IMR-90 (cell line): ENCODE measurements at places on chromosomes 4 and X. TPM values are rescaled to one million over a fixed set of nuclear protein-coding genes. Genes with fewer than 3 reads are reported as not detected.
A peak's percentile ranks its signal among the peaks of the same experiment; 100 is the strongest.

- no peaks in the 10 kb centered on the region for H3K27me3 ChIP-seq
- H3K4me3 ChIP-seq, result no peak overlapping the region
- DNase-seq, result peak; percentile 55
- H3K27ac ChIP-seq, result no peak overlapping the region
- no peaks in the 10 kb centered on the region for H3K4me1 ChIP-seq
Observed at GRCh38 chr4:74189331-74190043, 31.6 kb downstream of the MTHFD2L start.

- DNase-seq, result no peak
- H3K27ac ChIP-seq, result no peak overlapping the region
- no peak overlapping the region for H3K4me3 ChIP-seq
- no peaks in the 10 kb centered on the region for H3K4me1 ChIP-seq
- H3K27me3 ChIP-seq, result no peaks in the 10 kb centered on the region
- H3K36me3 ChIP-seq, result no peaks in the 10 kb centered on the region
Observed at GRCh38 chrX:17930850-17931249, 69.8 kb upstream of the RAI2 start.

DNA sequence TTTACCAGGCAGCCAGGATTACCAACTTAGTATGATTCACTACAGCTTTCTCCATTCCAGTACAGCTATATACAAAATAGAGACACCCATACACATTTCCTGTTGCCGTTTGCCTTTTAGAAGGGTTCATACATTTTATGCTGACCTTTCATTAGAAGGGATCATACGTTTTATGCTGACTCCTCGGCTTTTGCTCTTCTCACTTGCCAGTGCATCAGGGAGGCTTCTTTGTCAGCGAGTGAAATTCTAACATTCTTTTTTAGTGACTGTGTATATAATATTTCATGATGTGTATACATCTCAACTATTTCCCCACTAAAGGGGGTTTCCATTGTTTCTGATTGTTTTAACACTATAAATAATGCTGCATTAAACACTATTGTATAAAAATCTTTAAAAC lies 552.6 kb downstream of the TRIML1 start:
- H3K27ac ChIP-seq, result no peak overlapping the region
- no peaks in the 10 kb centered on the region for H3K36me3 ChIP-seq
- H3K27me3 ChIP-seq, result no peaks in the 10 kb centered on the region

DNA sequence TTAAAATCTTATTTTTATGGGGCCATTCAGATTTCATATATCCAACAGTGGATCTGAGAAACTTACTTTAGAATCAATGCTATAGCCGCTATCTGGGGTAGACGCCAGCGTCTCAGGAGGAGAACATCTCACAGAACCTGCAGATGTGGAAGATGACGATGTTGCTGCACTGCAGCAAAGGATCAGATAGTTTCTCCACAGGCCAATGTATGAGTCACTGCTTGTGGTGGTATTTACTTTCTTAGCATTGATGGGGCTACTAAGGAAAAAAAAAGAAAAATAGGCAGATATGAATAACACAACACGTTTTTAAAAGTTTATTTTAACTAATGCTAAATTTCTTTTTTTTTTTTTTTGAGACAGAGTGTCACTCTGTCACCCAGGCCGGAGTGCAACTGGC lies 85.9 kb downstream of the ZAR1 start:
- peak; percentile 75 for DNase-seq
- H3K27me3 ChIP-seq, result no peaks in the 10 kb centered on the region
- H3K36me3 ChIP-seq, result peaks cover 5% of the 10 kb centered on the region
- H3K4me1 ChIP-seq, result no peaks in the 10 kb centered on the region

DNA sequence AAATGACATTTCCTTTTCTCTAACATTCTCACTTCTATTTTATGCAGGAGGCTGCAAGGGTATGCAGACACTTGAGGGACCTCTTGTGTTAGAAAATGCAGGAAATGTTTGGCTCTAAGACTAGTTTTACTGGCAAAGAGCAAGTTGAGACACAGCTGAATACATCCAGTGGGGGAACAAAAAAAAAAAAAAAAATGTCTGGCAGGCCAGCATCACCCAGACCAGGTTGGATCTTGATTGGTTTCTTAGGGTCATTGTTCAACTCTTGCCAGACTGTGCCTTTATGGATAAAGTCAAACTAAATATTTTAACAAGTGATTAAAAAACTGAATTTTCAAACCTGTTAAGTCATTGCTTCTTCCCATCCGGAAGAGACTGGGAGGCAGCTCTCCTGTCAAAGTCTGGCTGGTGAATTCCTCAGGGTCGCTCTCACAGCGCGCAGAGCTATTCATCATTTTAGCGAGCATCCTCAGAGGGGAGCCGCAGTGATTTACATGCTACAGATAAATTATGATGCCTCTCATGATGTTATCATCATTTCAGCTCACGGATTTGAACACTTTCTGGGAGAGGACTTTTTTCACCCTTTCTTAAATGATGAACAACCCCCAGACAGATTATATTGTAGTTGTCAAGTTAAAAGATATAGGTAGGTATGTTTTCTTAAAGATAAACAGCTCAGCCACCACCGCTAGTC lies 23.6 kb upstream of the PACRGL start:
- H3K4me1 ChIP-seq, result no peaks in the 10 kb centered on the region
- H3K27me3 ChIP-seq, result peaks cover 9% of the 10 kb centered on the region
- no peak for DNase-seq
- H3K36me3 ChIP-seq, result no peaks in the 10 kb centered on the region
- H3K27ac ChIP-seq, result no peak overlapping the region

- H3K27ac ChIP-seq, result no peak overlapping the region
- no peaks in the 10 kb centered on the region for H3K27me3 ChIP-seq
- DNase-seq, result no peak
- H3K4me1 ChIP-seq, result no peaks in the 10 kb centered on the region
- no peaks in the 10 kb centered on the region for H3K36me3 ChIP-seq
Observed at GRCh38 chrX:48617542-48618340, 20.4 kb downstream of the WDR13 start.

DNA sequence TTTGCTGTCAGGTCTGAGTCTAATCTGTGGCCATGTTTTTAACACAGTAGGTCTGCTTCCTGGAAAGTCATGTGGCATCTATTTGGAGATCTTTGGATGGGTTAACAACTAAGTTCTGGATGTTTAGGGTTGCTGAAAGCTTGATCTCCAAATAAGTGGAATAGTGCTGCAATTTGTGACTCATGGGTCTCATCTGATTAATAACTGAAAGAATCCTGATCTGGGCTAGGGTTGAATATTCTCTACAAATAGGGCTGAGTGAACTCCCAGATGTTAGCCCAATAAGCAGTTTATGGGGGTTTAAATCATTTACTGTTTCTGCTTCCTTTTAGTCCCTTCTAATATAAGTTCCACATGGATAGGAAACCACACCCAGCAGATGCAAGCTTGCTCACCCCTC lies 23.1 kb downstream of the CT47C1 start:
- peaks cover 5% of the 10 kb centered on the region; the same call in 1 of the 2 replicates for H3K27me3 ChIP-seq
- no peak for DNase-seq
- H3K4me1 ChIP-seq, result no peaks in the 10 kb centered on the region
- no peak overlapping the region for H3K4me3 ChIP-seq

DNA sequence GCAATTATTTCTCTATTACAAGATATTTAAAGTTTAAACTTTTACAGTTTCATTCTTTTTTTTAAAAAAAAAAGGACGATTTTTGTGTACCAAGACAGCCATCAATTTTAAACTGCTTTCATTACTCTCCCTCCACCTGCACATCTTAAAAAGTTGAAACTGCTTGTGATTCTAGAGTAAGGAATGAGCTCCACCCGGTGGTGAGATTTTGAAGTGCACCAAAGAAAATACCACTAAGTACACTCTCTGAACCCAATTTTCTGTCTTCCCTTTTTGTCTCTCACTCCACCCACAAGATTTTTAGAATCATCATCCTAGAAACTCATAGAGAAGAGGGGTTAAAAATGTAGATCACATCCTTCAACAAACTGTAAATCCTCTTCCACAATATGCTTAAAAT lies 91.3 kb upstream of the WDR44 start:
- peak; percentile 57 for DNase-seq
- peaks cover 7% of the 10 kb centered on the region; the same call in 1 of the 2 replicates for H3K27me3 ChIP-seq
- H3K4me1 ChIP-seq, result peaks cover 1% of the 10 kb centered on the region; the same call in 1 of the 2 replicates
- H3K27ac ChIP-seq, result no peak overlapping the region
- no peak overlapping the region for H3K4me3 ChIP-seq
- H3K36me3 ChIP-seq, result no peaks in the 10 kb centered on the region

DNA sequence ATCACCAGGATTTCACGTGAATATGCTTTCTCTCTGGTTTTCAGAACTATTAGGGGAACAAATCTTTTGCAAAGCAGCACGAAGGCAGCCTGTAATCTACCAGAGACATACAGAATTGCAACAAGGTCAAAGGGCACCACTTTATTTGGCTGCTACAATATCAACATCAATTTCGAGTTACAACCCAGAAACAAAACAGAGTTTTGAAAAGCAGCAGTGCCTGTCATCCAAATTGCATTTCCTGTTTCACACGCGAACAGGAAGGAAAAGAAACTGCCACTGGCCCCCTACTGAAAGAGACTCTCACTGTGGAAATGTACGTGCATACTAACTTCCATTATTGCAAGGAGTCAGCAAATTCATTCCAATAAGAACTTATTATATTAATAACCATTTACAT lies 17.1 kb upstream of the C1QTNF7 start:
- H3K27me3 ChIP-seq, result no peaks in the 10 kb centered on the region
- H3K4me1 ChIP-seq, result peaks cover 4% of the 10 kb centered on the region; the same call in 1 of the 2 replicates
- H3K27ac ChIP-seq, result no peak overlapping the region
- no peak overlapping the region for H3K4me3 ChIP-seq

GRCh38 chr4:114015444-114015899 lies 36.0 kb upstream of the ARSJ start:
- H3K4me1 ChIP-seq, result peaks cover 2% of the 10 kb centered on the region; the same call in 1 of the 2 replicates
- no peaks in the 10 kb centered on the region for H3K36me3 ChIP-seq
- H3K27ac ChIP-seq, result no peak overlapping the region
- no peaks in the 10 kb centered on the region for H3K27me3 ChIP-seq
- no peak overlapping the region for H3K4me3 ChIP-seq
- DNase-seq, result peak; percentile 99

- no peak overlapping the region for H3K4me3 ChIP-seq
- H3K27me3 ChIP-seq, result no peaks in the 10 kb centered on the region
- no peaks in the 10 kb centered on the region for H3K36me3 ChIP-seq
- H3K27ac ChIP-seq, result no peak overlapping the region
- H3K4me1 ChIP-seq, result no peaks in the 10 kb centered on the region
Observed at GRCh38 chr4:92606227-92606626, 302.5 kb downstream of the GRID2 start.

DNA sequence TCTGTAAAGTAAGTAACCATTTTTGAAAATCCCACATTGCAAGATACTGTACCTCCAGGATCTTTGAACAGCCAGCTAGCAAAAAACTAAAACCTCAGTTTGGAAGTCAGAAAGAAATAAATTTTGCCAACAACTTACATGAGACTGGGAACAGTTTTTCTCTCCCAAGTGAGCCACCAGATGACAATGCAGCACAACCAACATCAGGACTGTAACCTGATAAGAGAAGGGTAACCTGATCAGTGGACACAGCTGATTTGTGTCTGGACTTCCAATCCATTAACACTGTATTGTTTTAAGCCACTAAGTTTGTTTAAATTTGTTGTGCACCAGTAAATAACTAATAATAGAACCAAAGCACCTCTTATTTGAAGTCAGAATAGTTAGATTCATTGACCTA lies 923.3 kb downstream of the FAT4 start:
- no peak overlapping the region for H3K4me3 ChIP-seq
- no peaks in the 10 kb centered on the region for H3K4me1 ChIP-seq
- H3K27me3 ChIP-seq, result no peaks in the 10 kb centered on the region
- no peak overlapping the region for H3K27ac ChIP-seq
- H3K36me3 ChIP-seq, result no peaks in the 10 kb centered on the region

- peaks cover 5% of the 10 kb centered on the region for H3K4me1 ChIP-seq
- peak; percentile 32 for DNase-seq
- H3K36me3 ChIP-seq, result no peaks in the 10 kb centered on the region
- H3K27me3 ChIP-seq, result no peaks in the 10 kb centered on the region
- no peak overlapping the region for H3K27ac ChIP-seq
- no peak overlapping the region for H3K4me3 ChIP-seq
Observed at GRCh38 chr4:101288365-101289145, 58.8 kb downstream of the PPP3CA start.

DNA sequence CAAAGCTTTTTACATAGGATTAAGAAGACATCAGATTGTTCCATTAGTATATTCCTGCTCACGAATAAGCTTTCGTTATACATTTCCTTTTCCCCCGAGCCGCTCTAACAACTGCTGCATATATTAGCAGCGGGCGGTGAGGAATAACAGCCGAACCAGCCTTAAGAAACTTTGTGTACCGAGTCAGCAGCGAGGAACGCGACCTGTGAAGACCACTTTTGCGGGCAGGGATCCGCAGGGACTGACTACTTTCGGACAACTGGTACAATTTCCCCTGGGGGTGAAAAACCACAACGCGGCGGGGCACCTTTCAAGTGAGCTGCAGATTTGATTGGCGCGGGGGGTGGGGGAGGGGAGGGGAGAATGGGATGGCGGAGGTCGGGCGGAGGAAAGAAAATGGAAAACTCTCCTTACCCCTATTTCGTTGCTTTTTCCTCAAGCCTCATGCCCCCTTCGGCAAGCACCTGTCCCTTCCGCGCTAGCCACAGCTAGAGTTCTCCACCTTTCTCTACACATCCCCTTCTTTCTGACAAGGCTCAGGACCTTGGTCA lies 5.9 kb upstream of the PITX2 start:
- no peak for DNase-seq
- no peak overlapping the region for H3K27ac ChIP-seq
- no peak overlapping the region for H3K4me3 ChIP-seq

- H3K27me3 ChIP-seq, result no peaks in the 10 kb centered on the region
- no peak overlapping the region for H3K27ac ChIP-seq
- no peak overlapping the region for H3K4me3 ChIP-seq
- no peak for DNase-seq
Observed at GRCh38 chr4:85500110-85500867, 25.3 kb downstream of the ARHGAP24 start.

DNA sequence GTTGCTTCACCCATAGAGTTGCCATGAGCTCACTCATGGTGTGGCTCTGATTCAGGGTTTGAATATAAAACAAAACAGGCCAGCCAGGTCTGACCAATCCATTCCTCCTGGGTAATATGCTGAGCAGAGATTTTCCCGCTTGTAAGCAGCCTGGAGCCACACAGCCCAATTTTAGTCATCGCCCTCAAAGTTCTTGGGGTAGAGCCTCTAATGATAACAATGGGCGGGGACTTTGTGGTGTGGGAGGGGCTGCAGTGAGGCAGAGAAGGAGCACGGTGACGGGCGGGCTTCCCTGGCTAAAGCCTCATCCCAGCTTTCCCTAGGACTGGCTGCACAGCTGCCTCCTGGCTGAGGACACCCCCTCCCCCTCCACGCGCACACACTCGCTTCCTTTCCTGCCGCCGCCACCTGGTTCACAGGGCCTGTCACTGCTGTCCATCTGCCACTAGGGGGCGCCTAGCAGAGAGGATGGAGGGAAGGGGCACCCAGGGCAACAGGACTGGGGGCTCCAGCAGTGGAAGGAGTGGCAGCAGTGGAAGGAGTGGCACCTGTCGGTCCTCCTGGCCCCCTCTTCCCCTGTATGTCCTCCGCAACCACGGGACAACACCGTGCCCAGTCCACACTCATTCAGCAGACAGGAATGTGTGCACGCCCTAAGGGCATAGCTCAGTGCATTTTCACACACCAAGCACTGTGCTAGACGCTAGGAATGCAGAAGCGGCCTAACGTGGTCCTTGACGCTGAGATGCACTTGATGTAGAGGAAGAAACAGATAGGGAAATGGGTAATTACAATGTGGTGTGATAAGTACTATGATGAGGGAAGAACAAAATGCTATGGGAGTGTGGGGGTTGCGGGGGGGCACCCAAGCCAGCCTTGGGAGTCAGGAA lies 26.8 kb downstream of the PRPS1 start:
- no peaks in the 10 kb centered on the region for H3K4me1 ChIP-seq
- H3K4me3 ChIP-seq, result no peak overlapping the region
- H3K36me3 ChIP-seq, result no peaks in the 10 kb centered on the region
- no peak overlapping the region; the same call in 1 of the 2 replicates for H3K27ac ChIP-seq
- peaks cover 2% of the 10 kb centered on the region for H3K27me3 ChIP-seq

Gene SSX2
- total RNA-seq, result not detected in 2 replicates

Gene PASD1
- total RNA-seq, result not detected in 2 replicates

Gene KLB
- not detected in 2 replicates for total RNA-seq

Gene IRF2
- total RNA-seq, result 20.3 and 21.9 TPM in 2 replicates

Gene MAGEB1
- total RNA-seq, result not detected in 2 replicates

Gene RXFP1
- not detected in 2 replicates for total RNA-seq

Gene PRRG3
- not detected in 2 replicates for total RNA-seq
